NCI-H2029 treated with DMSO at 0.1 percent for 48 hours (cell line): ENCODE measurements at places on chromosomes 4 and X.

GRCh38 chr4:16750882-16751642, 147.4 kb downstream of the LDB2 start:
- DNase-seq, result no peak

DNA sequence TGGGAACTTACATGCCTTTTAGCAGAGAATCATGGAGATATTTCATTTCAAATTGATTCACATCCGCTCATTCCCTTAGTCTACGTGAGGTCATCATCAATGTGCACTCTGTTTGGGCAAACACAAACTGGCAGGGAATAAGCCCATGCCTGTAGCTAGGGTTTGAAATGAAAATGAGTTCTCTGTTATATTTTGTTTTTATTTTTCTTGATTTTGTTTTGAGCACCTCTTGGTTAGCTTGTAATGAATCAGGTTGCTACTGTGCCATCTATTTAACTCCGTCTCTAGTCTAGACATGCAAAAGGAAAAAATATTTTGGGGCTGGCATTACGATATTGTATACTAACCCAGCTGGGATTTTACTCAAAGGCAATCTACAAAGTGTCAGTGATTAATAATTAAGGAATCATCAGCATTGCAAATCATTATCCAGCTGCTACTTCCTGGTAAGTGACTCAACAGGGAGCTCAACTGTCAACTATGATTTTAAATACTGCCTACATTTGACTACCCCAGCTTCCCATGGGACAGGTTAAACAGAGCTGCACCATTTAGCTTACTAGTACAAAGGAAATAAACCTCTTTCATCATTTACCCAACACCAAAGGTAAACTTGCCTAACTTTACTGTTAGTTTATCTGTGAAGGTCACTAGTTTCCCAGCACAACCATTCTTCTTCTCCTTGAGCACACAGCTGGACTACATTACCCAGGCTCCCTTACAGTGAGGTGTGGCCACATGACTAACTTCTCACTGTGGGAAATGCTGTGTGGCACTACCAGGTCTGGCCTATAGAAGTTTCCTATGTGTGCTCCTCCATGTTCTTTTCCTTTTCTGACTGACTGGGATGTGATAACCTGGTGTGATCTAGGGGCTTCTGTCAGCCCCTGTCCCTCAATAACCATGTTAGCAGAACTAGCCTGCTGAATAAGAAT, 21.2 kb upstream of the TRPC5OS start:
- DNase-seq, result no peak

- peak; percentile 85 for DNase-seq
These were observed 114.9 kb upstream of the TEX13D start for GRCh38 chrX:124217304-124218251.

DNA sequence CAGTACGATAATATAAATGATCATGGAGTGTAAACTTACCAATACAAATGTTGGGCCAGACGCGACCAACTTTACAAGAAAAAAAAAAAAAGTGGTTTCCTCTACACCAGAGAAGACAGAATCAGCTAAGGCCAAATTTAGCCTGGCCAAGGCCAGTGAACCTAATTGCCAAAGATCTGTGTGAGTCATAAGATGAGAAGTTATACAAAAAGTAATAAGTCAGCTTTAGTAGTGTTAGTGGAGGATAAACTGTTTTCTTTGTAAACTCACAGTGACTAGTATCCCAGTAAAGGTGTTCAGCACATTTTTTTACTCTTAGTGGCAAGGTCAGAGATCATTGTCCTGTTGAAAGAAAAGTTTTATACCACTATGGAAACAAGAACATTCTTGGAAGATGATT, 531.4 kb upstream of the TECRL start:
- no peak for DNase-seq

DNA sequence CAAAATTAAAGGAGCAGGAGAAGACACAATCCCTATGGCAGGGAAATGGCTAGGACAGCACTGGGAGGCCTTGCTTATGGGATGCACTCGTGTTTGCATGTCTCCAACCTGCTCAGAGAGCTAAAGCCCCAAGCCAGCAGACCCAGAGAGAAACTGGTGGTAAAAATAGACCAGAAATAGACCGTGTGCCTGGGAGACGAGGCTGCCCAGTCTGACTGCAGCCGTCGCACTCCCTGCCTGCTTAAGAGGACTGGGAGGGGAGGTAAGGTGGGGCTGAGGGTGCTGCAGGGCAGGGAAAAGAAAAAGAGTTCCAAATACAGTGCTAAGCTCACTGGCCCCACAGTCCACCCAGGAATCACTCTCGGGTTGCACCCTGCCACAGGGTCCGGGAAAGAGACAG, 633.5 kb downstream of the BCOR start:
- no peak for DNase-seq

DNA sequence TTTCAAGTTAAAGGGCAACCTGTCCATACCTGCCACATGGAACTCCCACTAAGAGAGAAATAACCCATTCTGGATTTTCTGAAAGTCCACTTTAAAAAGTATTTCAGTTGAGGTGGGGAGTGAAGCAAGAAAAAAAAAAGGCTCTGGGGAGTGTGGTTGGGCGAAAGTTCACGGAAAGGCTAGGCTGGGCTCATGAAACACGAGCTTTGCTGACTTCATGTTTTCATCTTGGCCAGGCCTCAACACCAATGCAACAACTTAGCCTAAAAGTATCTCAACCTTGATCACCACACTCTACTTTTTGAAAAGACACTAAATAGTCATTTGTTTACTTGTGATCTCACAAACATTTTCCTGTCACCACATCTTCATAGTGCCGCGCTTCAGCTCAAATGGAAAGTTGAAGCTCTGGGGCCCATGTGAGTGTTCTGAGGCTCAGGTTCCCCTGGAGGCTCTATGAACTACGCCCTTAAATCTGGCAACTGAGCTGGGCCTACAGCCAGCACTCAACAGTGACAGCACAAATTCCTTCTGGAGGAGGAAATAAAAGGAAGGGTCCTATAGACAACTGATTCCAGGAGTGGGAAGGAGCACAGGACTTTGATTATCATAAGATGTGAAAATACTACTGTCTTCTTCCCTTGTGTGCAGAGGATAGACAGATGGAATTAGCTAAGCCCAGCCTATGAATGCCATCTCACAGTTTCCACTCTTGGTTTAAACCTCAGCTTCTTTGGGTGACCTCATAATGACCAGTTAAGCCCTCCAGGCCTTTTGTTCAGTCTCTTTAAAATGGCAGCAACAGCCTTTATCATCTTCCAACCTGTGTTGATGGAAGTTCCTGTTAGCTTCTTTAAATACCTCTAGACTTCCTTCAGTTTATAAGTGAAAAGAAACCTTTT, 5.1 kb downstream of the CD40LG start:
- no peak for DNase-seq

- peak; percentile 69 for DNase-seq
These were observed 577.4 kb upstream of the INTU start for GRCh38 chr4:127055357-127055756.

DNA sequence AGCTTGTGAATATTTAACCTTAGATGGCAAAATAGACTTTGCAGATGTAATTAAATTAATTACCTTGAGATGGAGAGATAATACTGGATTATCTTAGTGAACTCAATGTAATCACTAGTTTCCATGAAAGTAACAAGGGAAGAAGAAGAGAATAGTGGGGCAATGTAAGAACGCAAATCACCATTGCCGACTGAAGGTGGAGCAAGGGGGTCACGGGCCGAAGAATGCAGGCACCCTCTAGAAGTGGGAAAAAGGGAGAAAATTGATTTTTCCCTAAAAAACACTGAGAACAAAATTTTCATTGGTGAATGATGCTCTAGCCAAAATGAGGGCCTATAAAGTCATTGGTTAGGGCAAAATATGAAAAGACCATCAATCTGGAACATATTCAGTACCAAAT, 375.6 kb upstream of the EPHA5 start:
- no peak for DNase-seq

DNA sequence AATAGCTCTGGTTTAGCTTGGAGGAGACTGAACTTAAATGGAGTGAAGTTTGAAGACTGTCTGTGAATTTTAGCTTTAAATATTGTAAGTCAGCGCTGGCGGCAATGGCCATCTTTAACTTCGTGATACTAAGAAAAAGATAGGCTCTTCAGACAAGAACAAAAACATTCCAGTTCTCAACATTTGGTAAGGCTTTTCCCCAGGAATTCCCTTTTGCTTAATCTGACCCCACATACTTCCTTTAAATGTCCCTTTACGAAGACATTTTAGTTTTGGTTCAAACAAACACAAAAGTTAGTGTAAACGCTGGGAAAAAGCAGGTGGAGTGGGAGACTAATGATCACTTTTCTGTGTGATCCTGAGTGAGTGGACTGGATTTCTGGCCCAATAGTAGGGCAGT, 106.2 kb downstream of the MAML3 start:
- DNase-seq, result no peak
